ENCODE measurements at places on chromosomes 5 and 9.

- DNase-seq, result no peak
Measured at GRCh38 chr5:149857499-149857898, 87.1 kb downstream of the PDE6A start.

DNA sequence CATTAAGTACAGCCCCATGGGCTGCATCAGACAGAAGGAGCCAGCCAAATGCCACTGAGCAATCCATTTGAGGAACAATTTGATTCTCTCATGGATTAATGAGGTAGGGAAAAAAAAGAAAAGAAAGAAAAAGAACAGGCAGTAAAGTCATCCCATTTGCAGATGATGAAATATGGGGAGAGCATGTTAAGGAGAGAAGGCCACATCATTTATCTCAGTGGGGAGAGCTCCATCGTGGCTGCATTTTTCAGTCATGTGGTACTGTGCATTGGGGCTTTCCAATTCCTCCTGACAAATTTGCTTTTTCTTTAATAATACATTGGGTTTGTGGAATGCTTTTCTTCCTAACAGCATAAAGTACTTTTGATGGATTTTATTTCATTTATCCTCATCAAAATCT, 375.2 kb upstream of the TLE4 start:
- no peak for DNase-seq

DNA sequence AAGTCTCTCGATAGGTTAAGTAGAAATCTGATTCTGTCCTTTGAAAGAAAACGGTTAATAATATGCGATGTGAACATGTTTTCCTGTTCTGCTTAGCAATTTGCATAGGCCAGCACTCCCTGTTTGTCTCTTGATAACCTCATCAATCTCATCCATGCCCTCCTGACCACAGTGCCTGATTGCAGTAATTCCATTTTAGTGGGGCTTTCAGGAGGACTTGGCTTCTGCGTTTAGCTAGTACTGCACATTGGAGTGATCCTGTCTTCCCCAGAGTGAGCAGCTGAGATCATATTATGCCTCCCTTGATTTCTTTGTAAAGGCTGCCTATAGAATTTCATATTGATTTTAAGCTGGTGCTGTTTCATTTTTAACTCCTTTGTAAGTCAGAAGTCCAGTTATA, 335.9 kb upstream of the ISL1 start:
- DNase-seq, result no peak

DNA sequence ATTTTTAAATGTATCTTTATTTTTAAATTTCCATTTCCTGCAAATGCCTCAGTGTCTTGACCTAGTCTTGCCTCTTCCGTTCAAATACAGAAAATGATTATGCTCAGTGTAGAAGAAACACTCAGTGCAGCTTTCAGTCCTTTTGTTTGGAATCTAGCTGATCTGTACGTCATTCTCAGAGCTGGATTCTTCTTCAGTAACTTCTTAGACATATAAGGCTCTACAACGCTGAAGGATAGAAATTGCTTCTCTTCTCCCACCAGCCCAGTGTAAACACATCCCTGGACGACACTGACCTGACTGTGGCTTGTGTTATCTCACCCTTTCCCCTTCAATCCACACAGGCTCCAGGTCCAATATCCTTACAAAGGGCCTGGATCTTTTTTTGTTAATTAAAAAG, 3.2 kb upstream of the ALDH1B1 start:
- DNase-seq, result no peak

- no peak for DNase-seq
Measured at GRCh38 chr5:131245948-131246347, 17.9 kb upstream of the CDC42SE2 start.

DNA sequence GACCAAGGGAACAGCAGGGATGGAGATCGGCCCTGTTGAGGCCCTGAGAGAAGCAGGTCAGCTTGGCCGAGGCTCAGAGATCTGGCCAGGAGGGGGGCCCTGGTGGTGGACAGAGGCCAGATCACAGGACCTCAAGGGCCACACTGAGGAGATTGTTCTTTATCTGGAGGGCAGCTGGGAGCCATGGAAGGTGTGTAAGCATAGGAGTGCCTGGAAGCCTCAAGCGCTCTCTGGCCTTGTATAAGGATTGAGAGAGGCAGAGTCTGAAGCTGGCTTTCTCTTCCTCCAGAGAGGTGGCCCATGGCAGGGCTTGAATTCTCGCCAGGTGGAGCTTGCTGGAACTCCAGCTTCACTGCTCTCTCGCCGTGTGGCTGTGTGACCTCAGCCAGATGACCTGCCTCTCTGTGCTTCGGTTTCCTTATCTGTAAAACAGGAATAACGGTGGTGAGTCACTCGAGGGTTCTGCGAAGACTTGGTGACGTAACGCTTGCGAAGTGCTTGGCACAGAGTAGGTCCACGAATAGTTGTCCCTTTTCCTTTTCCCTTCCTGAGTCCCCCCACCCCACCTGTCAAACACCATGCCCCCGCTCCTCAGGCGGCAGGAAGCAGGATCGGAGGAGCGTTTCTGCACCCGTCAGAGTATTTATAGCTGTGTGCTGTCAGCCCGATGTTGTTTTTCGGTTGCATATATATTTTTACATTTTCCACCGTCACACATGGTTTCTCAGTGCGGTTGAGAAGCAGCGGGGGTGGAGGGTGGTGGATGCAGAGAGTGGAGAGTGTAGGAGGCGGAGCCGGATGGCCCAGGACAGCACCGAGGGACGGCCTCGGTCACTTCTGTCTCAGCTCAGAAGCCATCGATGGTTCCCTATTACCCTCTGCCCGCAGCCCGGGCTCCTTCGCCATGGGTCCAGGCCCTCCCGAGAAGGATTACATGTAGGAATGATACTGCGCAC, 17.0 kb upstream of the CRB2 start:
- DNase-seq, result peak; percentile 30
